ENCODE measurements at places on chromosomes 11 and 22.
A peak's percentile ranks its signal among the peaks of the same experiment; 100 is the strongest.

DNA sequence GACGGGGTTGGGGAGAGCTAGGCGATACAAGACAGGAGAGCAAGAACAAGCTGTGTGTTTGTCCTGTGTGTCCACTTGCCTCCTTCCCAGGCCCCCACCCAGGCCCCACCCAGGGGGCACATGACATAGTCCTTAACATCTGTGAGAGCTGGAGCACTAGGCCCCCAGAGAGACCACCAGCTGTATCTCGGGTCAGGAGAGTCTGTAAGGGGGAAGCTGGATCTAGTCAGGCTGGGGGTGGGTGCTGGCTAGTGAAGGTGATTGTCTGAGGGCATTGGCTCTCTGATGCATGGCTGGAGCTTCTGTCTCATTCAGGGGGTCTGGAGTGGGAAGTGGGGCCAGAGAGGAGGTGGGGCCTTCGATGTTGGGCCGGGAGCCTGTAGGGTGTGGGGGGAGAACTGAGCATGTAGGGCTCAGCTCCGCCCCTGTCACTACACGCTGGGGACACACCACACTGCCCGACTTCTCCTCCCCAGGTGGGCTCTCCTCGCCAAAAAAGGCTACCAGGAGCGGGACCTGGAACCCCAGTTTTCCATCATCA is 571 bp downstream of the P2RX6 start:
- no peak for DNase-seq

- no peak for DNase-seq
These were observed 24.2 kb upstream of the JAM3 start for GRCh38 chr11:134044514-134045284.

GRCh38 chr11:108994887-108995286 is 330.0 kb downstream of the DDX10 start:
- no peak for DNase-seq

DNA sequence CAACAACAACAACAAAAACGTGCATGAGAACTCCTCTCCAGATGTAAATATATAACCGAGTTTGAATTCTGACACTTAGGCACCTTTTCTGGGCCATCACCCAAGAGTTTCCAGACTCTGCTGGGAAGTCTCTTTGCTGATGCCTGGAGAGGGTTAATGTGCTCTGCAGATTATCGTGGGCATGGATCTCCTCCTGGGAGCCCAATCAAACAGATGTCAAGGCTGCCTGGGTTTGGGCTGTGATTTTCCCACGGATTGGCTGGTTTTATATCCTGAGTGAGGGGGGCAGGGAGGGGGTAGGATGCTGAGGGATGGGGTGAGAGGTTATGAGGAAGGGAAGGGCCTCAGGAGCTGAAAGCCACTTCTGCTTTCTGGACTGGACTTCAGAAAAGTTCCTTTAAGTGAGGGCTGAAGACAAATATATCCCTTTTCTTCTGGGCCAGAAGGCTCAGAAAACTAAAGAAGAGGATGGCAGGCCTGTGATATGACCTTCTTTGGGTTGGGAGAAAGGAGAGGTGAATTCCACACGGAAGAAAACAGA is 4.2 kb downstream of the ELF5 start:
- DNase-seq = no peak

DNA sequence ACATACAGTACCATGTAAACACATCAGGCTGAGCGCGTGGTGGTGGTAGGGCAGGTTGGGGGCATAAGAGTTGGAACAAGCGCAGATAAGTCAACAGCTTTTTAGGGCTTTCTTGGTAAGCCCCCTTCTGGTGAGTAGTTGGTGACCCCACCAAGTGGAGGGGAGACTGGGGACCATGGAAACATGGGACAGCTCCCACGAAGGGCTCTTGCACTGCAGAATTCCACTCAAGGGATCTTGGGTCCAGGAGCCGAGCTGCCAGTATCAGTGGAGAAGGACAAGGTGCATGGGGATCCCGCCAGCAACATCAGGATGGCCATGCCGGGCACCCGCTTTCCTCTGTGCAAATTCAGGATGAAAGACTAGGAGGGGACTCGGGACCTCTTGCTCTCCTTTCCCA is 6.2 kb upstream of the APOA1 start:
- no peak for DNase-seq

DNA sequence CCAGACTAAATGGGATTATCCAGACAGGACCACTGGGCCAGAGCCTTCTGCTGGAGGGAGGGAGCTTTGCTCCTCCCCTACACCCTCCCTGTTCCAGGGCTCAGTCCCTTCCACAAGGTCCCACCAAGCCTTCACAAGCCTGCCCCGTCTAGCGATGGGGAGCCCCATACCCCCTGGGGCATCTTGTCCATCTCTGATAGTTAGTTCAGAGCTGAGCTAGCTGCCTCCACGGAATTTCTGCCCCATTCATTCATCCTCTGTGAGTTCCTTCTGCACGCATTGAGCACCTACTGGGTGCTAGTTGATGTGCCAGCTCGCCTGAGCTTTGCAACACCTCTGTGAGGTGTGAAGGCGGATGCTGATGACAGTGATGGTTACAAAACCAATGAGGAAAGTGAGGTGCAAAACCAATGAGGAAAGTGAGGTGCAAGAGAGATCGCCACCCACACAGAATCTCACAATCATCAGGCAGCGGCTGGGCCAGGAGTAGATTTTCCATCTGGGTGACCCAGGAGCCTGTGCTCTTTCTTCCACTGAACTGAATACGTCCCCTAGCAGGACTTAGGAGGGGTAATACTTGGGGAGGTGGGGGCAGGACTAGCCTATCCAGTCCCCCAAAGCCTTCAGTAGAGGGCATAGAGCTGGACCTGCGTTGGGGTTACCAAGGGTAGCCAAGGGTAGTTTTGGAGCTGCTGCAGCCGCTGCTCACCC is 21.5 kb upstream of the CBX7 start:
- peak; percentile 19 for DNase-seq

- no peak for DNase-seq
These were observed 418.7 kb downstream of the SOX6 start for GRCh38 chr11:15937601-15938120.

GRCh38 chr11:55847453-55847852 is 8.9 kb downstream of the OR5D16 start:
- DNase-seq = no peak

DNA sequence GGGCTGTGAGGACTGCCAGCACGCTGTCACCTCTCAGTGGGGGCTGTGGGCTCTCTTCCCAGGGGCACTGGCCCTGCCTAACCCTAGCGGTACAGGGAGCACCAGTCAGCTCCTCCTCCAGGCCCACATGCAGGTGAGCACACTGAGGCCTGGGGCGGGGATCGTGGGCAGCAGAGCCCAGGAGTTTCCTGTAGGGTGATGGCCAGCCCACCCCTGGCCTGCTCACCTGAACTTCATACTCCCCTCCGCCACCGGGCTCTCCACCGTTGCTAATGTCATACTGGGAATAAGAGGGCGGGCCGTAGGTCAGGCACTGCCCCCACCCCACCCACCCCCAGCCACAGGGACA is 10.0 kb upstream of the TREH start:
- DNase-seq = no peak

Measured in GM20000 (cell line).